ENCODE measurements at places on chromosomes 12 and 14.

DNA sequence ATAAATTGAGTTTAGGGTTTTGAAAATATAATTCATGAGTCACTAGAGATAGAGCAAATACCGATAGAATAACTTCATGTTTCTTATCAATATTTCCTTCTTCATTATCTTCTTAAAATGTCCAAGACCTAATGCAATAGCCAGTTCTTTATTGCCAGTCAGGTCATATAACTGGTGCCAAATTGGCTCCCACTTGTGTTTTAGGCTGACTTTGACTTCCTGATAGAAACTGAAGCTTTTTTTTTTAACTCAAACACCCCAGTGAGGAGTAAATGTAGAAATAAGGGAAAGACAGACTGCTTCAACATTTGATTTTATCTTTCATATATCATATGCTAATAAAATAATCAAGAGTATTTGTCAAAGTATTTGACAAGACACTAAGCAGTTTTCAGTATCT is 80.7 kb downstream of the ARMH4 start:
- no peak for DNase-seq

- DNase-seq = no peak
Observed at GRCh38 chr12:81819991-81820633, 61.0 kb upstream of the PPFIA2 start.

DNA sequence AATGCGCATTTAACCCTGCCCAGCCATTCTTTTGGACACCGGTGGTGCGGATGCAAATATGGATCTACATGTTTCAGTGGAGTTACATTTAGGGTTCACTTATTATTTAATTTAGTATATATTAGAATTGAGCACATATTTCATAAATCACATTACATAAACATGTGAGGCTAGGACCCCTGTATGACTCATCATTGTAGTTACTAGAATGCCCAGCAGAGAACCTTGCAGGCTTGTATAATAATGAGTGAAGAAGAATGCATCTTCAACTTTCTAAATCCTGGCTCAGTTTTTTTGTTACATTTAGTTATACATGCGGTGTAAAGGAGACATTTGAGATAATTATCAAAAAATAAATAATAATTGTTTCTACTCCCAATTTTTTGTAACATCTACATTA is 369.0 kb downstream of the ATP23 start:
- DNase-seq = no peak

- no peak for DNase-seq
Observed at GRCh38 chr12:93944911-93945310, 203.5 kb upstream of the PLXNC1 start.

DNA sequence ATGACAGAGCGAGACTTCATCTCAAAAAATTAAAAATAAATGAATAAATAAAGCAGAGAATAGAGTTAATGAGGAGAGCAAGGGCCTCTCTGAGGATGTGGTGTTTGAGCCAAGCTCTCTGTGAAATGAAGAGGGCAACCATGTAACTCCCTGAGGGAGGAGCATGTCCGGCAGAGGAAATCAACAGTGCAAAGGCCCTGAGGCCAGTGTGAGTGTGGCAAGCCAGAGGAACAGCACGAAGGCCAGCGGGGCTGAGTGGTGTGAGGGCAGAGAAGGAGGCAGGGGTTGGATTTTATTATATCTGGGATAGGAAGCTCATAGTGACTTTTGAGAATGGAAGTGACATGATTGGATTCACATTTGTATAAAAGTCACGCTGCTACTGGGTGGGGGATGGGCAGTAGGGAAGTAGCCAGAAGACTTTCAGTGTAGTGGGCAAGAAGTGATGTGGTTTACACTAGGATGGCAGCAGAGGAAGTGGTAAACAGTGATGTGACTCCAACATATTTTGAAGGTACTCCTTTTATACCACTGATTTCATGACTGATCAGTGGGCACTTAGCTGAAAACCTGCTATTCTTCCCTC is 10.3 kb upstream of the LRP1-AS start:
- DNase-seq = no peak

DNA sequence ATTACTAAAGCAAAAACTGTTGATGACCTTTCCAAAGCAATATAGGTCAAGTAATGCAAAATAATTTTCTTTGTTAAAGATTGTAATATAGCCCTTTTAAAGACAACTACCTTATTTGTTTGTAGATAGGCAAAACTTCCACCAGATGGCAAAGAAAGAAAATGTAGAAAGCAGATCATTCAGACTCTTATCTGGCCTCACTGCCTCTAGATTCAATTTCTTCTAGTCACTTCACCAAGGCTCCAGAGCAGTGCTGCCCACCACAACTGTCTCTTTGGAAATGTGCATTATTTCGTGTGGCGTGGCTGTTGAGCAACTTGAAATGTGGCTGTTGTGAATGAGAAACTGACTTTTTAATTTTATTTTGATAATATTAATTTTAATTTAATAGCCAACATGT is 127.1 kb downstream of the ITPR2 start:
- DNase-seq = no peak

GRCh38 chr12:123006977-123007376 is 26.5 kb downstream of the ARL6IP4 start:
- no peak for DNase-seq

DNA sequence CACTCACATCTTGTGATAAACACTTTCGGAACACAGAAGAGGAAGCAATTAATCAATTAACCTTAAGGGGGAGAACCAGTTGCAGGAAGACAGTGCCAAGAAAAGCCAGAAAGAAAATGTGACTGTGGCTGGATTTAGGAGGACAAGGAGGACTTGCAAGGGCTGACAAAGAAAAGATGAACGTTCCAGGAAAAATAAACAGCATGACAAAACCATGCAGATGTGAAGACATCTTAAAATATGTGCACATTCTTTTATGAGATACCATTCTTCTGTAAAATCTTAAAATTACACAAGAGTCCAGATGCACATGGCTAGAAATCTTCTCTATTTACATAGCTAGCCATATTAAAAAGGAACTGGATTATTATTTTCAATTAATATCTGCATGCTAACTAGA is 33.4 kb downstream of the KITLG start:
- no peak for DNase-seq

DNA sequence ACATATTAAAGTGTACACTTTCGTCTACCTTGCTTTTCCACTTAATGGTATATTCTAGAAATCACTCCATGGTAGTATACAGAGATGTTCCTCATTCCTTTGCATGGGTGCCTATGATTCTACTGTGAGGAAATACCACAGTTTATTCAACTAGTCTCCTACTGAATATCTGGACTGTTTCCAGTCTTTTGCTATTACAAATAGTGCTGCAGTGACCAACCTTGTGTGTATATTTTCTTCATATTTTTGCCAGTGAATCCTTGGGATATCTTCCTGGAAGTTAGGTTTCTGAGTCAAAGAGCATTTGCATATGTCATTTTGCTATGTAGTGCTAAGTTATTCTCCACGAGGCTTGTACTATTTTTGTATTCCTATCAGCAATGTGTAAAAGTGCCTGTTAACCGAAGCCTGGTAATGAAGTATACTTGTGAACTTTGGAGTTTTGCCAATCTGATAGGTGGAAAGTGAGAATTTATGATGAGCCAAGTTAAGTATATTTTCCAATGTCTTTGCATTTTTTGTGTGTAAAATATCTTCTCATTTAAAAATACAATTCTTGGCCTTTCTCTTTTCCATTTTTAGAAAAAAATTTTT is 31.3 kb upstream of the TMEM263 start:
- DNase-seq = no peak

- DNase-seq = no peak
Observed at GRCh38 chr14:87229131-87229530, 763.9 kb downstream of the GALC start.

- no peak for DNase-seq
Observed at GRCh38 chr14:36659010-36659821, 2.4 kb upstream of the PAX9 start.

DNA sequence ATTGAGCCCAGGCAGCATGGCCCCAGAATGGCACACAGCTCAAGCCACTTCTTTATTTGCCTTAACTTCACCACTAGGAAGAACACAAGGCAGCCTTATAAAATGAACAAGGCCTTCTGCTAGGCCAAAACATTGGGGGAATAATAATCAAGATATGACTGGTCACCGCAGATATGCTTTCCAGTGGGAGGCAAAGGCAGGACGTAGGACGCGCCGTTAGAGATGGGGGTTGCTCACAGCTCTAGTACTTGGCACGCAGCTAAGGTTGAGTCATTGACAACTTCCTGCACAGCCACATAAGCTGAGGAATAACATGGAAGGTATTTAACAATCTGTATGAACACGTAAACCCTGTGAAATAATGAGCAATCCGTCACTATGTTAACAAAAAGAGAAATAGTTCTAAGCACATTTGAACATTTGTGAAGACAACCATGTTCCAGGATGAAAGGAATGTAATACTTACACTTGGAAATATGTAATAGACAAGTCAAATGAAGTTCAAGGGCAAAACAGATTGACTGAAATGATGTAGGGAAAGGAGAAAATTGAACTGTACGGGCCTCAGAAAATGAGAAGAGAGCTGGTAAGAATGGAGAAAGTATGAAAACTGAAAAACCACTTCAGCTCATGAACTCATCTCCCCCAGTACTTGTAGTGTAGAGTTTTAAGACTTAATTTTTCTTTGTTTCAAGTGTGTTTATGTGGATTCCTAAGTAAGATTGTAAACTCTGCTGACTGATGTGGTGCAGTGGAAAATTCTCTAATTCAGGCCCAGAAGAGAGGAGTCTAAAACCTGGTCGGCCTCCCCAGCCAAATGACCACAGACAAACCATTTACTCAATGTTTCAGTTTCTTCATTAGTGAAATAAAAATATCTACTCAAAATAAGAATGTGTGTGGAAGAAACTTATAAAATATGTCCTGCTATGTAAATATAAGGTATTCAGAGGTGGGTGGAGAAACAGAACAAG is 59.3 kb upstream of the CCDC91 start:
- DNase-seq = no peak

DNA sequence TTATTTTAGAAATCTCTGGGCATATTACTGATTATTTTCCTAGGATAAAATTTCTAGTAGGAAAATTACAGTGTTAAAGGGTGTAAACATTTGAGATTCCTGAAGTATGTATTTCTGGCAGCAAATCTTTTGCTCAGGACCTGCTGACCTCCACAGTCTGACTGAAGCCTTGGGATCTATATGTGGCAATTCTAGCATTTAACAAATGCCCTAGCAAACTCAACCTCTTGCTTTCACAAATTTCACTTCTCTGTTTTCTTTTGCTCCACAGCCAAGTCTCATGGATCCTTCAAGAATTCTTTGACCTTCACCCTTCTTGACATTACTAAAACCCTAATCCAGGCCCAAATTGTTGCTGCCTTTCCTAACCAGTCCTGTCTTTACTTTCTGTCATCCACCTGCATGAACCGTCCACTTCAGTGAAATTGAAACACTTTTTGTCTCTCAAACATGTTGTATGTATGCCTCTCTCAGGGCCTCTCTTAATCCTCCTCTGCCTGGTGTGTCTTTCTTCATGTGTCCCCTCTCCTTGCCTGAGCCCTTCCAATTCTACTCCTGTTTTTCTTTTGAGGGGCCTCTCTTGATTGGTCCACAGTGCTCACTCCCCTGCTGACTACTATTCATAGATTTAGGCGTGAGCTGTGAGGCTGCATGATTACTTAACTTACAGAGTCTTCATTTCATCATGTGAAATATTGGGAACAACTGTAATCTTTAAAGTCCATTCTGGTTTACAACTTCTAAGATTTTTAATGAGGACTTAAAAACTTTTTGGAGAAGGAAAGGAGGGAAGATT is 5.1 kb upstream of the DYRK4 start:
- no peak for DNase-seq

- no peak for DNase-seq
Observed at GRCh38 chr12:39682689-39683477, 63.3 kb upstream of the ABCD2 start.

- no peak for DNase-seq
Observed at GRCh38 chr12:106994579-106995220, 7.8 kb upstream of the MTERF2 start.

DNA sequence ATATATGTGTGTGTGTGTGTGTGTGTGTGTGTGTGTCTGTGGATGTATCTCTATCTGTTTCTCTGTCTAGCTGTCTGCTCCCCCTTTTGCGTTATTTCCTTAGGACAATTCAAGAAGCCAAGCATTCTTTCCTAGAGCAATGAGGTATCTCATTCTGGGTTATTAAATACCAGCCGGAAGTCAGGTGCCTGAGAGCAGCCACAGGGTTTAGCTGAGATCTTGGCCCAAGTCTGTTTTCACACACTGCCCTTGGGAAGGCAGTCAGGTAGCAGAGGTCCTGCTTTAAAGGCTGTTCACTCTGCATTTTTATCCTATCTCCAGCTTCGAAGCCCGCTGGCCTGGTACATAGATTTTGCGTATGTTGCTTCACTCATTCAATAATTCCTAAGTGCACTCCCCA is 76.8 kb downstream of the TSPAN9 start:
- no peak for DNase-seq

DNA sequence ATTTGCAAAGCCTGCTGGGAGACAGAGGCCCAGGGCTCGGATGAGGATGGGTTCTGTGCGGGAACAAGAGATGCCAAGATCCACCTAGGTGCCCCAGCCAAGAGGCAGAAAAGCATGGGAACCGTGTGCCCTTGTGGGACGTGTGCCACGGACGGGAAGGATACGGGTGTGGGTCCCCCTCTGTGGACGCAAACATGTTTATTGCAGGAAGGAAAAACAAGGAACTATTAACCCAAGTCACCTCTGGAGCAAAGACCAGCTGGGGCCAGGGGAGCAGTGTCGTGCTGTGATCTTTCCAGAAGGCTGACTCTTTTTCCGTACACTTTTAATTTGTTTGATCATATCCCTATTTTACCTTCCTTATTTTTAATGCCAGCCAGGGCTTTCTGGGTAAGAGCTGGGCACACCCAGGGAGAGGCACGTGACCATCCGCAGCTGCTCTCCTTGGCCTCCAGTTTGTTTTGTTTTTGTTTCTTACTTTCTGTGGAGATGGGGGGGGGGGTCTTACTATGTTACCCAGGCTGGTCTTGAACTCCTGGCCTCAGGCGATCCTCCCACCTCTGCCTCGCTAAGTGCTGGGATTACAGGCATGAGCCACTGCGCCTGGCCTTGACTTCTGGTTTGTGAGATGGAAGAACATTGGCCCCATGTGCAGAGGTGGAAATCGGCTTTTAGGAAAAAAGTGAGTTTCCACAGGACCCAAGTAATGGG is 20.7 kb downstream of the SCARB1 start:
- no peak for DNase-seq

GRCh38 chr12:81005606-81006005 is 67.9 kb upstream of the LIN7A start:
- no peak for DNase-seq

All from GF-D8 (cell line).